ENCODE measurements at places on chromosomes 4 and X.

- DNase-seq = no peak
Observed at GRCh38 chrX:17846045-17846444, 15.1 kb downstream of the RAI2 start.

- DNase-seq = peak; percentile 31
Observed at GRCh38 chr4:81466841-81467671, 4.7 kb downstream of the RASGEF1B start.

GRCh38 chr4:126526335-126526734, 1106.4 kb upstream of the INTU start:
- DNase-seq = no peak

- no peak for DNase-seq
Observed at GRCh38 chrX:38363046-38363445, 10.6 kb downstream of the OTC start.

DNA sequence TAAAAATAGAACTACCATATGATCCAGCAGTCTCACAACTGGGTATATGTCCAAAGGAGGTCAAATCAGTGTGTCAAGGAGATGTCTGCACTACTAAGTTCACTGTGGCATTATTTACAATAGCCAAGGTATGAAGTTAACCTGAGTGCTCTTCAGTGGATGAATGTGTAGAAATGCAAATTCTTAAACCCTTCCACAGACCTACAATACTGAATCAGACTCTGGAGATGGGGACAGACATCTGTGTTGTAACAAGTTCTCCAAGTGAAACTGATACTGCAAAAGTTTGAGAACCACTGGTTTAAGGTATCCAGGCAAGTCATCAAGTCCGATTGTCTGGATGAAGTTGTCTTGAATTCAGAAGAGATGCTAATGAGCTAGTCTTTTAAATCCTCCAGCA, 38.5 kb downstream of the SMAD1 start:
- DNase-seq = no peak

GRCh38 chr4:99934891-99935290, 11.5 kb downstream of the DNAJB14 start:
- DNase-seq = no peak

GRCh38 chrX:11687157-11687556, 21.4 kb upstream of the ARHGAP6 start:
- no peak for DNase-seq

GRCh38 chr4:81307991-81308390, 93.0 kb upstream of the PRKG2 start:
- DNase-seq = no peak

DNA sequence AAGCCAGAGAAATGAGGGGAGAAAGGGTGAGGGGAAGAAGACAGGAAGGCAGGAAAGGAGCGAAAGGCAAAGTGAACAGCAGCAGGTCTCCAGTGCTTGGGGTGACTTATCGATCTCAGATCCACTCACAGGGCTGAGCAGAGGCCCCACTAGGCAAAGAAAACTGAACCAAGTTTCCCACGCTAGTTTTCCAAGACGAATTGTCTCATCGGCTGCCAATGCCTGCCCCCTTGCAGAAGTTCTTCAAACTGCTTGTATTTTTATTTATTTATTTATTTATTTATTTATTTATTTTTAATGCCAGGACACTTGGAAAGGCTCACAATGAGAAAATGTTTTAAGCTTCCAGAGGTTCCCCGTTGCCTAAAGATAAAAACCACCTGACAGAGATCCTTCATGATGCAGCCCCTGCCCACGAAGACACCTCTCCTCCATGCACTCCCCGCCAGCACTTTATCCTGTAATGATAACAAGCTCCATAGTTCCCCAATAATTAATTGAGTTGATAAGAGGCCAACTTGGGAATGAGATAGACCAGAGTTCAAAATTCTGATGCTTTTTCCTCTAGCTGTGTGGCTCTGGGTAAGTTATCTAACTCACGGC, 43.2 kb downstream of the QDPR start:
- no peak for DNase-seq

DNA sequence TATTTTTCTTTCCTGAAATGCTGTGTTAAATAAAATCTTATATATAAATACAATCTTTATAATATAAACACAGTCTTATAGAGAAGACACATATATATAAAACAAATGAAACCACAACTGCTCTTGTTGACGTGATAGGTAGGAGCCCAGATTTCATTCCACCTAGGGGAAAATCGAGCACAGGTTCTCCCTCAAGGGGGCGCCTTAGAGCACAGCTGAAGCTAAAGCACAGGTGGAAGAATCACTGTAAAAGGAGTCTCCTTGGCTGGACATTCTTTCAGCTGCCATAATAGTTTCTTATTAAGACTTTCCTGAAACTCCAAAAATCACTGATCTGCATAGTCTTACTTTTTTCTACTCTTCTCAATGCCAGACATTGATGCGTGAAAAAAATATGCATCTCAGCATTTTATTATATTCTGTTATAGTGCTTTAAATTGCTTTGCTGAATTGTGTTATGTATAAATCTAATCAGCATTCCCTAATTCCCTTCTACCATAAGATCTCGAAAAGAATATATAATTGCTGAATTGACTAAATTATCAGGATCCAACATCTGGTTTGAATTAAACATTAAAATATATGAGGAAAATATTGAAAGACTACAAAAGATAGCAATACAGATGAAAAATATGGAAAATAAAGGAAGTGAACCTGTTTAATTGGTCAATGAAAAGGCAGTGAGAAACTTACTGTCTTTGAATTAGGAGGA, 25.5 kb upstream of the RXFP1 start:
- no peak for DNase-seq

- no peak for DNase-seq
Observed at GRCh38 chrX:2642146-2642545, 48.9 kb upstream of the CD99 start.

- DNase-seq = no peak
Observed at GRCh38 chrX:133249266-133250058, 31.3 kb upstream of the TFDP3 start.

DNA sequence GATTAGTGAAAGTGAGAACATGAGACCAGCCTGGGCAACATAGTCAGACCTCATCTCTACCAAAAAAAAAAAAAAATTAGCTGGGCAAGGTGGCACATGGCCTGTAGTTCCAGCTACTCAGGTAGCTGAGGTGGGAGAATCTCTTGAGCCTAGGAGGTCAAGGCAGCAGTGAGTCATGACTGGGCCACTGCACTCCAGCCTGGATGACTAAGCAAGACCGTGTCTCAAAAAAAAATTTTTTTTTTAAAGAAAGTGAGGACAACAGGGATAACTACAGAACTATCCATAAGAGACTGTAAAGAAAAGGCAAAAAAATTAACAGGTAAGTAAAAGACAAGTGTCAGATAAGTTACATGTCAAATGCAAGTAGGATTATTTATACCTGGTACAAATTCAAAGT, 13.5 kb upstream of the SPP1 start:
- no peak for DNase-seq

DNA sequence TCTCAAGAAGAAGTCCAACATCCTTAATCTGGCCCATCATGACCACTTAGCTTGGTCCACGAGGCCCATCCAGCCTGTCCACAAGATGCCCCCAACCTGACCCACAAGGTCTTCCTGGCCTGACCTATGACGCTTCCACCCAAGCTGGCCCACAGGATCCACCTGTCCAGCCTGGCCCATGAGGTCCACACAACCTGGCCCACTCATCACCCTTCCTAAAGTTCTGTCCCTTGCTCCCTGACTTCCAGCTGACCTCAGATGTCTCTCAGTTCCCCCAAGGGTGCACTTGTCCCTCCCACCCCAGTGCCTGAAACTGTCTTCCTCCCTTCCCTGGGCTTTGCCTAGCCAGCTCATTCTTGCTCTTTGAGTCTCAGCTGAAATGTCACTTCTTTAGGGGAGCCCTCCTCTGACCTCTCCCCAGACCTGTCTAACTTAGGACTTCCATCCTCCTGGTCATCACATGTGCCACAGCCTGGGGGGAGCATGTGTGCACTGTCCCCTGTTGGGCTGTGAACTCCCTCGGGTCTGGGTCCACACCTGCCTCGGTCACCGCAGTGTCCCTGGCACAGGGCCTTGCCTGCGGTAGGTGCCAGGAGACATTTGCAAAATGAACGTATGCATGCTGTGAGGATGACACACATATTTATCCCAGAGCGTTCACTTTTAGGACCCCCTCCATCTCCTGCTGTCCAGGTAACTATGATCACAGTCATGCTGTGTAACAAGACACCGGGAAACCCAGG, 61.7 kb downstream of the EVC start:
- no peak for DNase-seq

GRCh38 chrX:97027384-97027922, 143.7 kb downstream of the RPA4 start:
- DNase-seq = no peak

DNA sequence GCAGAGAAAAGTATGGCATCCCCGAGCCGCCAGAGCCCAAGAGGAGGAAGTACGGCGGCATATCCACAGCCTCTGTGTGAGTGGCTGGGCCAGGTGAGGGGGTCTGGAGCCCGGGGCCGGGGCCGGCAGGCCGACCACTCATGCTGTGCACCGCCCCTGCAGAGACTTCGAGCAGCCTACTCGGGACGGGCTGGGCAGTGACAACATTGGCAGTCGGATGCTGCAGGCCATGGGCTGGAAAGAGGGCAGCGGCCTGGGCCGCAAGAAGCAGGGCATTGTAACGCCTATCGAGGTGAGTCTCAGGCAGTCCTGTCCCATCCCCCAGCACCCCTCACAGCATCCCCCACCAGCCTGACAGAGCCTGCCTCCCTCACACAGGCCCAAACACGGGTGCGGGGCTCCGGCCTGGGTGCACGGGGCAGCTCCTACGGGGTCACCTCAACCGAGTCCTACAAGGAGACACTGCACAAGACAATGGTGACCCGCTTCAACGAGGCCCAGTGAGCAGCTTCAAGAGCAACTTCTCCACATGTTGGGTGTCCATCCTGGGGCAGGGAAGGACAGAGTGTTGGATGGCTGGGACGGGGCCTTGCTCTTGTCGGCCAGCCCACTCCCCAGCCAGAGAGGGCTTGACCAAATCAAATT, 7.4 kb upstream of the UBA1 start:
- DNase-seq = no peak

- DNase-seq = no peak
Observed at GRCh38 chr4:2007804-2008670, 737 bp downstream of the NELFA start.

- no peak for DNase-seq
Observed at GRCh38 chr4:40719008-40719623, 30.6 kb upstream of the NSUN7 start.

- no peak for DNase-seq
Observed at GRCh38 chr4:68358988-68359387, 9.1 kb upstream of the YTHDC1 start.

DNA sequence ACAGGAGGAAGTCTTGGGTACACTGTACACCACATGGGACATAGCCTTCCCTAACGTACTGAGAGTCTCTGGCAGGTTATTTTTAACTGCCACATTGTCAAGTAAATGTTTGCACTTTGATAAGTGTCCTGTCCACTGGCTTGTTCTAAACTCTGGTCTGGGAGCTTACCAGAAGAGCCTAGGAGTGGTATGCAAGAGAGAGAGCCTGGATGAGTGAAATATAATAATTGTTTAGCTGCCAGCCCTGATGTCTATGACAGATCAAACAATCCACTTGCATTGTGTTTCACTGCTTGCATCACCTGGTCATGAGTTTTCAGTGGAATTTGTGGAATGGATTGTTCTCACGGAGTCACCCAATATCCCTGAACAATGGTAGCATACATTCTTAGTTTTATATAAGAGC, 91.6 kb downstream of the SHROOM3 start:
- no peak for DNase-seq

- no peak for DNase-seq
Observed at GRCh38 chr4:136709897-136710296, 822.4 kb downstream of the PCDH18 start.

GRCh38 chrX:126164689-126165400, 1.2 kb downstream of the DCAF12L2 start:
- DNase-seq = no peak

DNA sequence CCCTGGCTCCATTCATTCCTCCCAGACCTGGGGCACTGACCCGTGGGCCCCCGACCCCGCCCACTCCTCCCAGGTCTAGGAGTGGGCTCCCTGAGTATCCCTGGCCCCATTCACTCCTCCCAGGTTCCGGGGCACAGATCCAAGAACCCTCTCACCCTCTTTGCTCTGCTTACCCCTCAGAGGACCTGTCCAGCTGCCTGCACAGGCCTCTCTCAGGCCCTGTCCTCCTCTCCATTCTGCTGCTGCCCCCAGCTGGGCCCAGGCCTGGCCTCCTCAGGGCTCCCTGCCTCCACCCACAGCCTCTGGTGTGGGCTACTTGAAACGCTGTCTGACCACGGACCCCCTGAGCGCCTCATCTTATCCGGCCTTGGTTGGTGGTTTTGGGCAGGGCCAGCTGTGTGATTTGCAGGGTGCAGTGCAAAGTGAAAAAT, 217.7 kb upstream of the PSAPL1 start:
- DNase-seq = peak; percentile 15

DNA sequence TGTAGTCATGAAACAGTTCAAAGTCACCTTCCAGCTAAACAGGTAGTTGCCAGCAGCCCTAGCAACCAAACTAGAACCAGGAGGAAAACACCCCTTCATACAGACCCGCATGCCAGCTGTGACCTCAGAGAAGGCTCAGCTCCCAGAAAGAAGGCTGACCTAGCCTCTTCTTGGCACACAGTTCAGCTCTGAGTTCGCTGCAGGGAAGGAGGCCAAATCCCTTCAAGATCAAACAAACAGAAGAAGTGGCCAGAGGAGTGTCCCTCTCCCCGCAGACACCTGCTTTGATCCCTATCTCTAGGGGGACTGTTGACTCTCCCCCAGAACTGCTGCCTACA, 56.0 kb downstream of the HADH start:
- DNase-seq = no peak

DNA sequence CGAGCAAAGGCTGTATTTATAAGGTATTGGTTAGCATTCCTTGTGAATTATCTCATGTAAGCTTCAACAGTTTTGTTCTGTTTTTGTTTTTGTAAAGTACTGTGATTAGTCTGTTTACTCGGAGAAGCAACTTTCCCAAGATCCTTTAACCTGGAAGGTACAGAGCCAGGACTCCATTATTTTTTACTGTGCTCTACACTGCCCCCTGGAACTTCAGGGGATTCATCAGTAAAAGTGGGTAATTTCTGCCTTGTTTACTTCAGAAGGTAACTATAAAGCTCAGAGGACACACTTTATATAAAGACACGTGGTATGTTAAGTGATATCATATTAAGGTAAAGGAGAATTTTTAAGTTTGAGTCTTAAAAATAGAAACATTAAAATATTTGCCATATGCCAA, 124.9 kb downstream of the IQCM start:
- DNase-seq = no peak

GRCh38 chr4:157280673-157281072, 60.1 kb downstream of the GRIA2 start:
- no peak for DNase-seq

GRCh38 chr4:17664755-17665154, 50.3 kb downstream of the MED28 start:
- no peak for DNase-seq

DNA sequence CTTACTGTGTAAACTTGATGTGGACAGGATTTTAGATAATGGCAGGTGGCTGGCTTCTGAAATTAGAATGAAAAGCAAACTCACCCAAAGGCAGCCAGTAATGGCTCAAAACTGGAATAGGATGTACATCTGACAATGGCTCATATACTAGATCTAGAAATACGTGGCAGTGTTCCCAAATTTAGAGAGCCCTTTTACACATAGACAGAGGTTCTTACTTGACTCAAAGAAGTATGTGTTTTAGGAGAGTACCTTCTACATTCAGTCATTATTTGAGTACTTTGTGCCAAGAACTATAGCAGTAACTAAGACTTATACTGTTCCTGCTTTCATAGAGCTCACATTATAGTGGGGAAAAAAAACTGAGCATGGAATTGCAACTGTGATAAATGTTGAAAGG, 48.0 kb downstream of the UBE2K start:
- no peak for DNase-seq

- no peak for DNase-seq
Observed at GRCh38 chr4:120009731-120010130, 56.9 kb downstream of the MAD2L1 start.

Data from stimulated activated CD8-positive, alpha-beta memory T cell treated with anti-CD3 and anti-CD28 coated beads, Interleukin-7, amount 100 ng/mL, for 4 hours (primary cell).